Left lobe of liver (tissue), 2 donors: ENCODE measurements at places on chromosomes 2 and 18.

DNA sequence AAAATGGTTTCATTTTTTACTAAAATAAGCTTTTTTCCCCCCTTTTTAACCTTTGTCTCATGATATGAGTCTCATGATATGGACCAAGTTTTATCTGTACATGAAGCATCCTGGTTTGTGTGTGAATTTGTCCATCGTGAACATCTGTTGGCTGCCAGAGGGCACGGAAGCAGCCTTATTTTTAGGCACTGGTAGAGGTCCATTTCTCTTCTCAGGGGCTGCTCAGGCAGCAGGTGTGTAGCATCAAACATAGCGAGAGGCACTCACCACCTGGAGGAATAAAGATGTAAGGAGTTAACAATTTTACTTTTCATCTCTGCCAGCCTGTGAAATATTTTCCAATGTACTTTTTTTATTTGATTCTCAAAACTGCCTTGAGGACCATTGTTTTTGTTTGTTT is 134.5 kb downstream of the RHBDD1 start:
- DNase-seq, result no peak

- DNase-seq, result no peak
Observed at GRCh38 chr2:201969938-201970785, 63.5 kb upstream of the FZD7 start.

- DNase-seq, result no peak
Observed at GRCh38 chr2:207142461-207142860, 23.3 kb downstream of the KLF7 start.

- no peak for DNase-seq
Observed at GRCh38 chr18:47899107-47899840, 31.2 kb downstream of the SMAD2 start.

- no peak for DNase-seq
Observed at GRCh38 chr2:112216167-112216566, 38.7 kb downstream of the ZC3H8 start.

DNA sequence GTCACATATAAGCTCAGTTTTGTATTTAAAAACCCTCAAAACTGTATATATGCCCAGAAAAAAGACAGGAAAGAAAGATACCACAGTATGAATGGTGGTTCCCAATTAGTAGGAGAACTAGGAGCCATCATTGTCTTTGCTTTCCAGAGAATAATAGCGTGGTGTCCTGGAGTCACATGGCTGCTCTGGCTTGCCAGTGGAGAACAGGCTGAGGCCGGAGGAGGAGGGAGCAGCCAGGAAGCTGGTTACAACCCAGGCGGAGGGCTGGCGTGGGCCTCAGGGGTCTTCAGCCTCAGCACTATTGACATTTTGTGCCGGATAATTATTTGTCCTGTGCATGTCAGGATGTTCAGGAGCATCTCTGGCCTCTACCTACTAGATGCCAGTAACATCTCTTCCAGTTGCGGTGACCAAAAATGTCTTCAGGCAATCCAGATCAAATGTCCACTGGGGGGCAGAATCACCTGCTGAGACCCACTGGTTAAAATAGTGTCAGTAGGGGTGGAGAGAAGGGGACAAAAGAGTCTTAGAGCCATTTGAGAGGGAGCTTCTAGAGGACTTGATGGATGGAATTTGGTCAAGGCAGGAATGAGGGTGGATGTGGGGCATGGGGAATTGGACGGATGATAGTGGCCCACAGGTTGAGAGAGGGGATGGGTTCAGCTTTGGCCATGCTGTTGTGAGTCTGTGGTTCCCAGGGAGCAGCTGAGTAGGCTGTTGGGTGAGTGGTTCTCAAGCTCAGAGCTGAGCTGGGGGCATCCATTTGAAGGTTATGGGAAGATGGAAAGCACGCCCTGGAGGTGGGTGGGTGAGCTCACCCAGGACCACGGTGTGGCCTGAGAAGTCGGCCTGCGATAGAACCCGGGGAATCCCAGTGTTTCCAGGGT is 144.9 kb downstream of the AGAP1 start:
- no peak for DNase-seq

- DNase-seq, result no peak
Observed at GRCh38 chr2:174117951-174118930, 130.1 kb downstream of the OLA1 start.

- no peak for DNase-seq
Observed at GRCh38 chr2:231258701-231259100, 60.3 kb downstream of the ARMC9 start.

DNA sequence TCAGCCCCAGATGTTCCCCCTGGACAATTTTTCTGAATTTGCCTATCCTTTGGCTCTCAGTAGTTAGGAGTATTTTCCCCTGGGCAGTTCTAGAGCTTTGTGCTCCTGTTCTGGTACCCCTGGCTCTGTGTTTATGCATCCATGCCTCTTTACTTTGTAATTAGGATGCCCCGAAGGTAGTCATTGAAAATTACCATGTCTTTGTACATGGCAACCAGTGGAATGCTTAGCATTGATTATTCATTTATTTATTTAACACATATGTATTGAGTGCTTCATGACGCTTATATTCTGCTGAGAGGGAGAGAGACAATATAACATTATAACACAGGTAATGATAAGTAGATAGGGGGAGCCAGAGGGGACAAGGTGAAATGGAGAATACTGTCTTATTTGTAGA is 346.5 kb downstream of the PARD3B start:
- no peak for DNase-seq

DNA sequence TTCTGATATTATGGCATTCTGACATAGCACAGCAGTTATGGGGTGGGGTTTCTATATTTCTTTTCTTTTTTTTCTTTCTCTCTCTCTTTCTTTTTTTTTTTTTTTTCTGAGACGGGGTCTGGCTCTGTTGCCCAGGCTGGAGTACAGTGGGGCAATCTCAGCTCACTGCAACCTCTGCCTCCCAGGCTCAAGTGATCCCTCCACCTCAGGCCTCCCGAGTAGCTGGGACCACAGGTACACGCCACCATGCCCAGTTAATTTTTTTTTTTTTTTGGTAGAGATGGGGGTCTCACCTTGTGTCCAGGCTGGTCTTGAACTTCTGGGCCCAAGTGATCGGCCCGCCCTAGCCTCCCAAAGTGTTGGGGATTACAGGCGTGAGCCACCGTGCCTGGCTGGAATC is 7.5 kb upstream of the FAM98A start:
- no peak for DNase-seq

DNA sequence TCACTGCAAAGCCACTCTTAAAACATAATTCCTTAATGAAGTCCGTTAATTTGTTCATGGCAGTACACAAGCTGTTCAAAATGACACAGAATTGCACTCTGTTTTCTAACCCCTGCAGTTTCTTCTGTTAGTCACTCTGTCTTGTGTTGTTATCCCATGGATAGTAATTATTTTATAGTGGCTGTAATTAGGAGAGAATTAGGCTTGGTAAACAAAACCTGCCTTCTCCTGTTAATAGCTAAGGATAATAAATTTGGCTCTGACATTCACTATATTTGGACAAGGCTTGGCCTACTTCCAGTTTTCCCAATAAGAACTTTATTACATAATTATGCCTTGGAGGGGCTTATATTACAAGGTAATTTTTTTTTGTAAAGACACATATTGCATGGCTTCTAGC is 330.3 kb upstream of the FIGN start:
- no peak for DNase-seq

DNA sequence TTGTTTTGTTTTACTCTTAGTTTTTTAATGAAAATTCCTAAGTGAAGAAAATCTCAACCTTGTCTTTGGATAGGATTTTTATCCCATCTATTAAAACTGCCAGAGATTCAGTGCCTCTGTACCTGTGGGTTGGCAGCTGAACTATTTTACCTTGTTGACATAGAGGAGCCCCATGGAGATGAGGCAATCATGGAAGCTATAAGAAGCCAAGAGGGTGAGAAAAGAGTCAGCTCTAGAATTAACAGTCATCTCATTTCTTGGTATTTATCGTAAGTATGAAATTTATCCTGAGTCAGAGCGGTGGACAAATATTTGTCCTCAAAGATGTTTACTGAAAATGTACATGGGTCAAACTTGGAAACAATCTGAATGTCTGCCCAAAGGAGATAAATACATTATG is 35.8 kb upstream of the PGAP1 start:
- no peak for DNase-seq

GRCh38 chr2:6524691-6525474 is 340.8 kb downstream of the CMPK2 start:
- no peak for DNase-seq
